ENCODE measurements at places on chromosomes 4 and X.
A peak's percentile ranks its signal among the peaks of the same experiment; 100 is the strongest.

- DNase-seq: no peak
Measured at GRCh38 chr4:78902298-78902697, 36.9 kb downstream of the PAQR3 start.

- no peak for DNase-seq
Measured at GRCh38 chr4:94559351-94559806, 107.6 kb downstream of the PDLIM5 start.

DNA sequence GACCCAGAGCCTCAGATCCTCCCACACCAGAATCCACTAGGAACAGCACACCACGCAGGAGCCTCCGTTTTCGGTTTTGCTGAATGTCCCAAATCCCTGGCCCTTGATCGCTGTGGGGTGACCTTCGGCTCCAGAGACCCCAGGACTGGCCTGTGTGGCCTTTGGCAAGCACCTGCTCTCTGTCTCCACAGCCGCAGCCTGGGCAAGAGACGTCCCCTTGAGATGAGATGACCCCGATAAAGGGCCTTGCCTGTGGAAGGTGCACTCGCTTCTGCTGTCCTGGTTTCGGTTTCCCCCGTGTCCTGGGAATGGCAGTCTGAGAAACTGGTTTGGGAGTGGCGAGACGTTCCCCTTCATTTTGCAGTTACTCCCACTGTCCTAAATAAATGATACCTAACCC, 9.6 kb downstream of the PSAPL1 start:
- DNase-seq: no peak

DNA sequence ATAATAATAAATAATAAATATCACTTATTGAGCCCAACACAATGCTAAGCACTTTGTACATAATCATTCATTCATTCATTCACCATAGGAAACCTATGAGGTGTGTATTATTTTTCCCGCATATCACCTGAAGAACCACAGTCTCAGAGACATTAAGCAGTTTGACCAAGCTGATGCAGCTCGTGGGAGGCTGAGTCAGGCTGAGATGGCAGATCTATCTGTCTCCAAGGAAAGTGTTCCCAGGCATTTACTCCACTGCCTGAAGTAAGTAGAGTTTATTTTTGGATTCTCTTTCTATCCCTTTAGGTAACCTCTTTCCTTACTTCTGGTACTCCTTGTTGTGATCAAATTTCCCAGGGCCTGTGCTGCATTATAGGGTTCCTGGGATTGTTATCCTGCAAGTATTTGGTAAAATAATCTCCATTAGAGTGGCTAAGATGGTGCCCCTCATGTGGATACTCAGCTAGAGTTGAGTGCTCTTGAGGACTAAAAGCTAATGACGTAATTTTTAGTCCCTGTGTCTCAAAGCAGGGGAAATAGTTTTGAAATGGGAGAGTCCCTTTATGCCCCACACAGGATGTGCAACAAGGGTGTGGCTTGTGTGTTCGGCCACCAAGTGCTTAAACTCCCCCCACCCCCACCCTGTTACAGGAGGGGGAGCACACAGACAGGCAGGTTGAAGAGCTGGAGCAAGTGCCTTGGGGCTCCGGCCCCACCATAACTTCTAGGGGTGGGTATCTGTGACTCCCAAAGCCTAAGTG, 467.0 kb downstream of the STIM2 start:
- DNase-seq: no peak

DNA sequence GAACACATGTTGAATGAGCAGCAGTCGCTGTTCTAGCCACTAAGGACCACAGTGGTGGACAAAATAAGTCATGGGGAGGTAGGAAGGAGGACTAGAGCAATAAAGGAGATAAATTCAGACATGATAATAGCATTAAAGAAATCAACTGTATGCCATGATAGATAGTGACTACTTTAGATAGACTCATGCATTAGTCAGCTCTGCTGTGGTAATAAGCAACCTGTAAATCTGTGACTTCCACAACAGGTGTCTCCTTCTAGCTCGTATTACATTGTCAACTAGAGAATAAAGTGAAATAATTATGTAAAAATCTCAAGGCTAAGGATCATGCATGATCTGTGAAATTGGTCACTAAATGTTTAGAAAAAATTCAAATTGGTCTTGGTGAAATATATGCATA, 77.9 kb downstream of the WWC2 start:
- no peak for DNase-seq

DNA sequence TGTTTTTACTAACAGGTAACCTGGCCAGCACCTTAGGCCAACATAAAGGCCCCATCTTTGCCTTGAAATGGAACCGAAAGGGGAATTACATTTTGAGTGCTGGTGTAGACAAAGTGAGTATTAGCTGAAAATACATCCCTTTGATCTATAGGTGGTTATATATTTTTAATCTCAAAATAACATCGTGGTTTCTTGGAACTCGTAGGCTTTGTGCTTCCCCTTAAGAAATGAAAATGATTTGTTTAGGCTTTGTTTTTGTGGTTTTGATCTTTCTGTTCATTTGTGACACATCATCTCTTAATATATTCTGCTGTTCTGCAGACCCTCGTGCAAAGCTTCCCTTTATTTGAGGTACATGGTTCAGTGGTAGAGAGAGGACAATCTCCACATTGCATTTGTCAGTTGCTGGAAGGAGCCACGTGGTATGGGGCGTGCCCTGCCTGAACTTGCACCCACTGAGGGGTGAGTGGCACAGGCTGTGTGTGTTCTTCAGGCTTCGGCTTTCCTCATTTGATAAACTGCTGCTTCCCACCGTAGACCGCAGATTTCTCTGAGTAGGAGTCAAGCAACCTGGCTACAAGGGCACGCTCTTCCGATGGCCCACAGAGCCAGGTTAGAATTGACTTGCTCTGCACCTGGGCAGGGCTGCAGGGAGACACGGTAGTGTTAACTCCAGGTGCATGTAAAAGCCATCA, 72.2 kb downstream of the GPR143 start:
- no peak for DNase-seq

GRCh38 chrX:13994536-13995080, 35.1 kb downstream of the GEMIN8 start:
- no peak for DNase-seq

- peak; percentile 25 for DNase-seq
Measured at GRCh38 chr4:175789647-175790046, 22.4 kb downstream of the GPM6A start.

GRCh38 chrX:43618366-43619205, 37.5 kb upstream of the MAOA start:
- DNase-seq: peak; percentile 1

- no peak for DNase-seq
Measured at GRCh38 chr4:17578482-17578891, 1.5 kb downstream of the LAP3 start.

DNA sequence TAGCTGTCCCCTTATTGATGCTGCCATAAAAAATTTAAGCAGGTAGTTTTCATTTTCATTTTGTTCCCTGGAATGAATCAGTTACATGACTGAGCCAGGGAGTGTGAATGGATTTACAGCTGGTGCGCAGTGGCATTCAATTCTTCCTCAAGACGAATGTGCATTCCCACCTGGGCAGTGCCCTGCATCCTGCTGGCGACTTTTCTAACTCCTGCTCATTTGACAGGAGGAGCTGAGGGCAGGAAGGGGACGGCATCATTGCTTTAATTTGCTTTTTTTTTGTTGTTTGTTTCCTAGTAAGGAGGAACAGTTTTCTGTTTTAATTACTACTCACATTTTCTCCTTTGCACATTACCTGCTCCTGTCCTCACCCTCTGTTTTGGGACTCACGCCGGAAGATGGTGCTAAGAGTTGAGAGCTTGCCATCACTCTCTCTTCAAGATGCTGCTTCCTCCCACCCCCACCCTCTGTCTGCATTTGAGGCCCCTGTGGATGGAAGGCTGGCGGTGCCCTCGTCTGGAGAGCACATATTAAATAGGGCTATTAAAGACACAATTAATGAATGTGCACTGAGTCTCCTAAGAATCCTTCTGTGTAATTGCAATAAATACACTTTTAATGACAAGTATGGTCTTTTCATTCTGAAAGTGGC, 35.8 kb downstream of the PSAPL1 start:
- no peak for DNase-seq

DNA sequence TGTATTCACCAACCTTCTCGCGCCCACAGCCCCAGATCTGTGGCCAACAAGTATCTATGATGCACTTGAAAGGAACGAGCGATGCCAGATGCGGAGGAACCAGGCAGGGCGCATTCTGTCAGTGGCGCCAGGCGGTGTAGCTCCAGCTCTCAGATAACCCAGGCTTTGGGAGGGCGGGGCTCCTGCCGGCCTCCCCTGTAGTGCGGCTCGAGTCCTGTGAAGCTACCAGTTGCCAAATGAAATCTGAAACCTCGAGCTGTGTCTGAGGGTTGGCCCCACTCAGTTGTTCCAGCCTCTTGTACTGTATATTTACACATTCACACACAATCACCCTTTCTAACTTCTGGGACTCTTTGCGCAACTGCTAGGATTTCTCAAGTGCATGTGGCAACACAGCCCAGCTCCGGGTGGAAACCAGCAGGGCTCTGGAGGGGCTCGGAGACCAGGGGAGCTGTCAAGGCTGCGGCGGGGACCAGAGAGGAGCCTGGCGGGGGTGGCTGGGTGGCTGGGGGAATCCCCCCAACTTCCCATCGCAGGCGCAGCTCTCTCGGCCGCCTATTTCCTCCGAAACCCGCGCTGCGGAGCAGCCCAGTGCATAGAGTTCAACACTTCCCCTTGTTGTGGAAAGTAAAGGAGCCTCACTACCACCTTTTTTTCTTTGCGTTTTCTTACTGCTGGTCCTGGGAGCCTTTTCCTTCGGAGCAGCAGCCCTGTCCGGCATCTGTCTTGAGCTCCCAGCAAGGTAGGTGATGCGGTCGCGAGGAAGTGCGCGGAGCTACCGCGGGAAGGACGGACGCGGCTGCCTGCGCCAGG, at the start of gene ARHGAP24:
Gene ARHGAP24, plus strand, starts transcription at position 333 of the 813 bp plus-strand sequence.
- DNase-seq: peak; percentile 67

- DNase-seq: no peak
Measured at GRCh38 chrX:48794911-48795515, 6.9 kb upstream of the HDAC6 start.

GRCh38 chrX:154517101-154517781, 1.2 kb upstream of the FAM3A start:
- no peak for DNase-seq

GRCh38 chr4:2537011-2537830, 774 bp downstream of the FAM193A start:
- DNase-seq: peak; percentile 75

GRCh38 chr4:95465010-95465409, 83.8 kb downstream of the UNC5C start:
- no peak for DNase-seq

DNA sequence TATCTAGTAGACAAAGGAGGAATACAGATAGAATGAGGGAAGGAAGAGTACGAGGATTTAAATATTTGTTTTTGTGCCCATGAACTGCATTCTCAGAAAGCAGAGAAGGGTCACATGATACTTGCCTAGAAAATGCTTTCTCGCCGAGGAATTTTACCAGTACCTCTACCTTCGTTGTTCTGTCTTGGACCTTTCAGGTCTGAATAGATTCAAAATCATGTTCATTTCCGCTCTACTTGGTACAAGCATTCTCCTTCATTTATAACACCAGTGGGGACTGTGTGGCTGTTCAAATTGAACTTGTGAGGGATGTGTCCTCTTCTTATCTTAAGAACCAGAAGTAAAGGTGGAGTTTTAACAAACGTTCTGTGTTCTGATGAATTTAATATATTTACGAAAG, 1.9 kb downstream of the USP38 start:
- no peak for DNase-seq

- no peak for DNase-seq
Measured at GRCh38 chr4:119643306-119644042, 14.9 kb upstream of the PDE5A start.

GRCh38 chrX:71669492-71669891, 2.1 kb downstream of the LOC101059915 start:
- DNase-seq: no peak

DNA sequence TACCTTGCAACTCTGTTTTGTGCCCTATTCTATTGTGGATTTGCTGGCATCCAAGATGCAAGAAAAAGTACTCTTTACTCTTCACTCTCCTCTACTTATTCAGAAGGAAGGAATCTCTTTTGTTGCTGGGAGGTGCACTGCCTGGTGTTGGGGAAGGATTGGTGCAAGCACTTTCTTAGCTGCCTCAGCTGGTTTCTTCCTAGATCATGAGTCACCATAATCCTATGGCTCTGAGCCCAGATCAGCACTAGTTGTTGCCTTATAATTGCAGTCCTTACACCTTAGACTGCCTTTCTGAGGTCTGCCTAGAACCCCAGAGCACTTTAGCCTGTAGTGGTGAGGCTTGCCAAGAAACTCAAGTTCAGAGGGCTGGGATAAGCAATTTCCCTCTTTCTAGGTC, 37.0 kb upstream of the CT83 start:
- DNase-seq: no peak

- no peak for DNase-seq
Measured at GRCh38 chr4:57499786-57500185, 389.6 kb upstream of the IGFBP7 start.

DNA sequence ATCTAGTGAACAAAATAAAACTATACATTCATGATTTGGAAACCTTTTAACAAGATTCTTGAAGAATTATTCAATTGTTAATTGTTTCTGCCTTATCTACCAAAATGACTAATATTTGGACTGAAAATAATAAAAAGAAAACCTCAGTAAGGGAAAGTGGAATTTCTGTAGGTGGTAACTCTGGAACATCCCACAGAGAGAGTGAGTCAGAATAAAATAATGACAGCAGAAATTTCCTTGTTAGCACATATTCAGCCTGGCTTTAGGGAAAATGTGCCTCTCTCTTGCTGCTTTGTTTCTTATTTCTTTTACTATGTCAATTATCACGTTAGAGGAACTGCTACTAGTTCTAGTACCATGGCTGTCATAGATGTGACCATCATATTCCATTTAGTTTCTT, 421.5 kb upstream of the GNPDA2 start:
- no peak for DNase-seq

DNA sequence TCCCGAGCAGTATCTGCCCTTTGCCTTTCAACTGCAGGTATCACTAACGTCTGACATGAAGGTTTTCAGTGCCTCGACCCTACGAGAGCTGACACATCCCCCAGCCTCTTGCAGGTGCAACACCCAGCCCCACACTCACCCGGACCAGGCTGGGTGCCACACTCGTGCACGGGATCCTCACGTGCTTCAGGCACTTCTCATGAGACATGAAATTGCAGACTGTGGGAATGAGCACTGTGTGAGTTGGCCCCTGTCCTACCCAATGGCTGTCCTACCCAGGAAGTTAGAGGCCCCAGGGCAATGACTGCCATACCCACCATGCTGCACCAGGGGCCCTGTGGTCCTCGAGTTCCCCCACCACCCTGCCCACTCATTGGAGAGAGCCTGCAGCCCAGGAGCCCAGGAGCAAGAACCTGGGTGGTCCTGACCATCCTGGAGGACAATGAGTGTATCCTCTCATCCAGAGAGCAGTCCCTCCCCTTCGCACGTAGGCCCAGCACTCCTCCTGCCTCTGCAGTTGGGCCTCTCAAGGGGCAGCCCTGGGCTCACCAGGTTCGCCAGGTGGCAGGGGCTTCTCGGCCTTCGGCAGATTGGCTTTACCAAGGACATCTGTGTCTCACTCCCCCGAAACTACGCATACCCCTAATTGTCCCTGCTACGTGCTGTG, 2.4 kb downstream of the DGKQ start:
- DNase-seq: no peak

- no peak for DNase-seq
Measured at GRCh38 chrX:11553594-11553993, 112.1 kb downstream of the ARHGAP6 start.

- DNase-seq: no peak
Measured at GRCh38 chr4:139184129-139184528, 7.1 kb upstream of the ELF2 start.

- DNase-seq: no peak
Measured at GRCh38 chr4:59664771-59665170, 1535.4 kb upstream of the ADGRL3 start.

- no peak for DNase-seq
Measured at GRCh38 chrX:119235051-119235511, 1.0 kb upstream of the PGRMC1 start.

Measured in NCI-H2081 (cell line).